Daoy (cell line): ENCODE measurements at places on chromosomes 12 and 14. TPM values are rescaled to one million over a fixed set of nuclear protein-coding genes. Genes with fewer than 3 reads are reported as not detected.

- DNase-seq, result peak; percentile 34
Measured at GRCh38 chr14:50521912-50522341, 10.4 kb downstream of the MAP4K5 start.

DNA sequence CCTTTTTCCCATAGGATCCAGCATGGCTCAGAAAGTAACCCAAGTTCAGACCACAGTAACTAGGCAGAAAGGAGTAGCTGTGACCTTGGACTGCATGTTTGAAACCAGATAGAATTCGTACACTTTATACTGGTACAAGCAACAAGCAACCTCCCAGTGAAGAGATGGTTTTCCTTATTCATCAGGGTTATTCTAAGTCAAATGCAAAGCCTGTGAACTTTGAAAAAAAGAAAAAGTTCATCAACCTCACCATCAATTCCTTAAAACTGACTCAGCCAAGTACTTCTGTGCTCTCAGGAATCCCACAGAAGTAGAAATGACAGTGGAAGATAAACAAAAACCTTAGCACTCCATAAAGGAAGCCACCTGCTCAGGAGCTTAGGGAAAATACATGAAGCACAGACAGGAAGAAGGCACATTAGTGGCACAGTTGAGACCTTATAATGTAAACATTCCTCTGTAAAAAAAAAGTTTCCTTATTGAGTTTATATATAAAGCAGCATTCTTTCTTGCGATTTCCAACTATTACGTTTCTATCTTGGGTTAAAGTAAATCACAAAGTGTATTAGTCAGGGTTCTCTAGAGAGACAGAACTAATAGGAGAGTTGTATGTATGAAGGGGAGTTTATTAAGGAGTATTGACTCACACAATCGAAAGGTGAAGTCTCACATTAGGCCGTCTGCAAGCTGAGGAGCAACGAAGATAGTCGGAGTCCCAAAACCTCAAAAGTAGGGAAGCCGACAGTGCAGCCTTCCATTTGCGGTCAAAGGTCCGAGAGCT is 398.4 kb downstream of the DAD1 start:
- peak; percentile 68 for DNase-seq

GLS2 gene
- 5.4 TPM in 1 of 2 replicates, not detected in the other for total RNA-seq

BHLHE41 gene
- total RNA-seq, result 25.3 and 29.1 TPM in 2 replicates

DNA sequence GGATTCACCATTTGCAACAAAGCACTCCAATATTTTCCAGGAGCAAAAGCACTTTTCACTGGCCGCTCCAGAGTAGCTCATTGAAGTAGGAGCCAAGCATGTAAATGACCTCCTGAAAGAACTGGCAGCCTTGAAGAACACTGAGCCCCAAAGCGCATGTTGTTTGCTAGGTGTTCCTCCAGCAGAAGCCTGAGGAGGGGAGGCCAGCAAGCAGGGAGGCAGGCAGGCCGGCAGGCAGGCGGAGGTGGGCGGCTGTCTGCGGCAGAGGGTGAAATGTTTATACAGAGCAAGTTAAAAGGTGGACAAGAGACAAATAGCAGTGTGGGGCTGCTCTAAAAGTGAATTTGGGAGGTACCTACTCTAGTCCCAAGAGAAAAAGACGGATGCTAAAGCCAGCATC is 439.4 kb downstream of the CCDC91 start:
- no peak for DNase-seq

RGS6 gene
- total RNA-seq, result not detected in 2 replicates

- DNase-seq, result no peak
Measured at GRCh38 chr14:103451401-103451800, 66.2 kb downstream of the MARK3 start.

DNA sequence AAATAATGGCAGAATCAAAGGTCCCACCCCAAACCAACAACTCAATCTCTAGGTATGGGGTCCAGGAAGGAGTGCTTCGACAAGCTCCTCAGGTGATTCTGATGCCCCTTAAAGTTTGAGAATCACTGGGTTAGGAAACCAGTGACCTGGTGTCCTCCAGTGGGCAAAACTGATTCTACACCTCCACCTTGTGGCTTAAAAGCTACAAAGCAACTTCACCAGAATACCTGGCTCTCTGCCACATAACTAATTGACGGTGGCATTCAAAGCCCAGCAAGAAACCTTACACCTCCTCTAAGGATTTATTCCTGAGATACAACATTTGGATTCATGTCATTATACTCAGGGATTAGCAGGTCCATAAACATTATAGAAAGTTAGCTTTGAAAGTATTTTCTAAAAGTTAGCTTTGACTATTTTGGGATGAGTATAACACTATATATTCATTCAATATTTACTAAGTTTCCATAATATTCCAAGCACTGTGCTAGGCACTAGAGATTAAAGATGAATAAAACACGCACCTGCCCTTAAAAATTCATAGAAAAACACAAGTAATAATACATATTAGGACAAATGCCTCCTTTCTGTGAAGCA is 45.4 kb downstream of the DCAF5 start:
- peak; percentile 69 for DNase-seq

- DNase-seq, result peak; percentile 94
Measured at GRCh38 chr14:100440207-100440631, 117.1 kb downstream of the SLC25A47 start.

TMEM30B gene
- total RNA-seq, result not detected in 2 replicates

BCAT1 gene
- total RNA-seq, result 101 and 104 TPM in 2 replicates

- no peak for DNase-seq
Measured at GRCh38 chr14:105058521-105059034, 6.7 kb downstream of the GPR132 start.

SPTB gene
- 1.3 and 2.2 TPM in 2 replicates for total RNA-seq

PZP gene
- not detected in 2 replicates for total RNA-seq

DNA sequence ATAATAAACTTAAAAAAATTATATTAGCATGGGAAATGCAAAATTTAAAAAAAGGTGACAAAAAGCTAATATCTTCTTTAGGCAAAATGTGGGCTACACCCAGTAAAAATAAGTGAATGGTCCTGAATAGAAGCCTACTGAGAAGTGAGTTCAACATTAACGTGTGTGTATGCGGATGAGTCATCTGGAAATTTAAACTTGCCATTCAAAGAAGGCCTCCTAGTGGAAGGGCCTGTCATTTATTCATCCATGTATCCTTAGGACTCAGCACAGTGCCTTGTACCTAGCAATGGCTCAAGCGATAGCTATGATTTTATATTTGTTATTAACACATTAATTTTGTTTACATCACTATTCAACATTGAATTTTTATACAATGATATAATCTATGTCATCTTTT is 226.2 kb downstream of the NUBPL start:
- peak; percentile 30 for DNase-seq

ACSS3 gene
- 4.2 and 7.0 TPM in 2 replicates for total RNA-seq

- no peak for DNase-seq
Measured at GRCh38 chr12:130162745-130163460, 639 bp downstream of the FZD10 start.

PRIMA1 gene
- total RNA-seq, result 0.06 TPM in 1 of 2 replicates, not detected in the other

DBX2 gene
- total RNA-seq, result not detected in 2 replicates

SLC7A7 gene
- 0.51 and 1.8 TPM in 2 replicates for total RNA-seq

- DNase-seq, result no peak
Measured at GRCh38 chr14:84087986-84088531, 1441.9 kb upstream of the FLRT2 start.

DNA sequence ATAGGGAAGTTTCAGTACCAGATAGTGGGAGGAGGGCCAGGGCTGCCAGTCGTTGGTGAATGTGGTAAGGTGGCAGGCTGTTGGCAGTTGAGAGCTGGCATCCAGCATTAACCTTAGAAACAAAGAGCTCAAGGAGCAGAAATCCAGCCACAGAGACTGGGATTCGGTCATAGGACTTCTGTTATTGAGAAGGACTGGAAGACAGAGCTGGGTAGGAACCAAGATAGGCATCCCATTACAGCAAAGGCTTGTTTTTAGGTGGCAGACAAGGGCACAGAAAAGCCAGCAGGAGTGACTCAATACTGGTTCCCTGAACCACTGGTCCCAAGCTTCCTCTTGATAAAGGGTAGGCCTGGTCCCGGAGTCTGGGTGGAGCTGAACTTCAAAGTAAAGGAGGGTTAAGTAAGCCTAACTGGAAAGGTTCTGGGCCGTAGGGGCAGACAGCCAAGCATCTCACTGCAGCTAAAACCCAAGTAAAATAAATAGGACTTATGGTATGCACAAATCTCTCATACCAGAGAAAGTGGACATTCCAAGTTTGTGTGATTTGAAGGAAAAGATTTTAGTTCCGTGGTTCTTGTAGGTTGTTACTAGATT is 147.9 kb downstream of the ETV6 start:
- peak; percentile 60 for DNase-seq

GRCh38 chr12:12004524-12004923 is 66.2 kb upstream of the BCL2L14 start:
- no peak for DNase-seq

GRCh38 chr14:84643446-84643845 is 886.5 kb upstream of the FLRT2 start:
- no peak for DNase-seq

SLC5A8 gene
- total RNA-seq, result not detected in 2 replicates

DNA sequence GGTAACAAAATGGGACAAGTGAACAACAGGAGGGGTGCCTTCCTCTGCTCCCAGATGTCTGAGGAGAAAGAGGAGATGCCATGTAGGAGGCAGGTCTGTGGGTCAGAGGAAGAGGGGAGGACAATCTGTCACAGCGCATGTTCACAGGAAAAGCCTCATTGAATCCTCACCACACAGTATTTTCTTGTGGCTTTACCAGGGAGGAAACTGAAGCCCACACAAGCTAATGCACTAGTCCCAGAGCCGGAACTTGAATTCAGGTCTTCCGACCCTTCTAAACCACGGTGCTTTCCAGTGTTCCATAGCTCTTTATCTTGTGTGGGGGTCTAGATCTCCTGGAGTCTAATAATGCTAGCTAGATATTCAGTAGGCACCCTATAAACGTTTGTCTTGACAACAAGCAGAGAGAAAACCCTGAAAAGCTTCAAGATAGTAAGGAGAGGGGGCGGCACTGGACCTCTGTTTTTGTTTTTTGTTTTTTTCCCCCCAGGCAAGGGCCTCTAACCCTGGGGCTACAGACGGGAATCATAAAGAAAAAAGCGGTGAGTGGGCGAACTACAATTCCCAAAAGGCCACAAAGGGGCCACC is 371 bp upstream of the SHMT2 start:
- DNase-seq, result peak; percentile 62

DNA sequence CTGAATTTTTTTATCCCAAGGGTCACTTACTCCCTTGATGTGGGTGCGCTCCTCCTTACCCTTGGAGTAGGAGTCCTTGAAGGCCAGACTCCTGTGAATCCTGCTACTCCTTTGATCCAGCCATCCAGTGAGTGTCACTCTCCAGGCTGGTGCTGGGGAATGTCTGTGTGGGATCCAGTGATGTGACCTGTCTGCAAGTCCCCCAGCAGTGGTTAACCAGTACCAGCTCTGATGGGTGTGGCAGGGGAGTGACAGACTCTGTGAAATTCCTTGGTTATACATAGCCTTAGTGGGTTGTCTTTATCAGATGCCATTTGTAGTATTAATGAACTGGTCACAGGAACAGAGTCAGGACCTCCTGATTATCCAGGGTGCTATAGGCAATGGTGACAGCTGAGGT is 409.5 kb upstream of the LMO3 start:
- DNase-seq, result no peak

DNA sequence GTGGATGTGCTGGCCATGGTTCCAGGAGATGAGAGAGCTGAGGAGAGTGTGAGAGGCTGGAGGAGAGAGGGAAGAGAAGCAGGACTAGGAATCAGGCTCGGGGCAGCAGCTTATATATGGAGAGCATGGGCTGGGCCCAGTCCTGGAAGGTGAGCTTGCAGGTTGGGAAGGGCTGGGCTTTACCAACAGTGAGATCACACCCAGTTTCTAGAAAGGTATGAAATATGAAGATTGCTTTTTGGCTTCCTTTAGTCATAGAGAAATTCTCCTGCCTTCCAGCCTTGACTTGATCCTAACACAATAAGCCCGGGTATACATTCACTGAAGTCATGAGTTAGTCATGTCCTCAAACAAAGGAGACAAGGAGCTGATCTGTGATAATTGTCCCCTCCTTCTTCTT is at the start of gene KRT6A:
KRT6A (minus strand) TSS at position 86 of the 400 bp plus-strand sequence; CDS start at position 17, 69 bp downstream.
- DNase-seq, result no peak

DNA sequence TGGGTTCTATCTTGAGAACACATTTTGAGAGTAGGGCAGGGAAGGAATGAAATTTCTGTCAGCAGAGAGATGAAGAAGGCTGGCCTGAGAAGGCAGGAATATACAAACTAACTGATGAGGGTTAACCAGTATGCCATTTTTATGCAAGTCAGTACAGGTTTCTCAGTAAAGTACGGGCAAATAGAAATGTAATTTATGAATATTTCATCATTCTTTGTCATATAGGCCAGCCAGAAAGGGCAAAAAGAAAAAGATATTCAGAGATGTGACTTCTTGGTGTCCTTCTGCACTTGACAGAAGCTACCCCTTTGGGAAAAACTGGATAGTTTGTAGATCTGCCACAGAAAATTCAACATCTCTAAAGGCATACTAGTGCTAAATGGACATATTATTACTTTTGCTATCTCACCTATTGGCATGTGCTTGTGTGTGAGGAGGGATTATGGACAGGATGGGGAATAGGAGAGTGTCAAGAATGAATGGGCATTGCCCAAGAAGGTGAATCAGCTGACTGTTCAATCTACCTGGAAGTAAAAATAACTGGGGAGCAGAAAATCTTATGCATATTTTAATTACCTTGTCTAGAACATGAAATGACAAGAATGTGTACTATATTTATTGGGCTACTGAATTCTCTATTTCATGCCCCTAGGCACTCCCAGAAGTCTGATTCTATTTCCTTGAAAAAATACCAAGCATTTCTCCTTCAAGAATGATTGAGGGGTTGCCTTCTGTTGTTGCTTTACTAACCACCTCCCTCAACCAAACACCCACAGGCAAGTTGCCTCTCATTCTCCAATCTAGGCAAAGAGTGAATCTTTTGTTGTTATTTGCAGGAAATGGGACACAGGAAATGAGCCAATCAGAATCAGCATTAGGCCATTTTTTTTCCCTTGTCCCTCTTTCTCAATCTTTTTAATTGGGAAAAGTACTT is 175.1 kb upstream of the SLC38A2 start:
- peak; percentile 27 for DNase-seq

DNA sequence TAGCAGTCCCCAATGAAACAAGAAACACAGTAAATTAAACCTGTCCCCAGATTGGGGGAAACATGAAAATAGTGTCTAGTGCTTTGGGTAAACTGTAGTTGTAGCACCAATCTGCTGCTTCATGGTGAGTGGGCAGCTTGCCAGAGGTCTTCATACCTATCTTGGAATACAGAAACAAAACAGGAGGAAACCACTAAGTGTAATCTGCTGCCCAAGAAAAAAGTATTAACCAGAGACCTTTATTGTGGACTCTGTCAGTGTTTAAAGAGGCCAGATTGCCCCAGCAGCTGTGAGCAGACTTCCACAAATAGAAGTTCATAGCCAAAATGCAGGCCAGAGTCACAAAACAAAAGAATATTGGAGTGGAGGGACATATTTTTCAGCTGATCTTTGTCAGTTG is 2.3 kb downstream of the ISCU start:
- no peak for DNase-seq

GRCh38 chr12:69685810-69686209 is 13.3 kb downstream of the BEST3 start:
- peak; percentile 56 for DNase-seq

- no peak for DNase-seq
Measured at GRCh38 chr12:48061938-48062719, 43.8 kb downstream of the SENP1 start.

DNA sequence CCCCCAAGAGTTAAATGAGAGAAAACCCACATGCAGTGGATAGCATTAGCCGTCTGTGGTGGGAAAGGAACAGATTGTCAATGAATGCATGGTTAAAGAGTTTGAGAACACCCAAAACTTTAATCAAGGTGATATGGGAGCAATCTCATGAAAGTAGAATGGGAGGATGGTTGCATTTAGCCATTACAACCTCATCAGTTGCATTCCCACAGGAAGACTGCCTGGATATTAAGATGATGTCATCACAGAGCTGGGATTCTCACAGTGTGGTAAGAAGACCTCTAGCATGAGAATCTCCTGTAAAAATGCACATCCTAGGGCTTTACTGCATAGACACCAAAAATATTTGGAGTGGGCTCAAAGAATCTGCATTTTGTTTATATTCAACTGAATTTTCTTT is 284.9 kb downstream of the RGS6 start:
- no peak for DNase-seq
